AG09309 (cell line): ENCODE measurements at places on chromosomes 6 and 20.

DNA sequence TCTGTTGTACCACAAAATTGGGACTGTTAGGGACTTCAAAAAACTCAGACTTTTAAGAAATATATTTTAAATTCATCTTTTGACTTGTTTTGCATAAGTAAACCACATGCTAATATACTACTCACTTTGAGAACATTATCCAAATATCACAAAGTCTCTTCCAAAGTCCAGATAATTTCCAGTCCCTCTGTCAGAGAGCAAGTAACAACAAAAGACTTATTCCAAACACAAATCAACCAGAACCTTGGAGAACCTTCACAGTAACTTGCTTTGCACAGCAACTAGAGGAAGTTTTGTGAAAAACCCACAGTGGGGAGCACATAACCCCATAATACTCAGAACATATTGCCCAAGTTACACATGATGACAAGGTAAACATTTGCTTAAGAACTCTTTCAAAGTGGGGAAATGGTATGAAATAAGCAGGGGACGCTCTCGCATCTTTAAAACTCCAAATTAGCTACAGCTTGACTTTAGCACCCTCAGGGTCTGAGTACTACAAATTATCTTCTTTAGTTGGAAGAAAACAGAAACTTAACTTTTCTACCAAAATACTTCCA lies 37.8 kb downstream of the CENPW start:
- DNase-seq, result no peak

GRCh38 chr6:36126553-36127458 lies 3.5 kb upstream of the MAPK13 start:
- DNase-seq, result no peak

DNA sequence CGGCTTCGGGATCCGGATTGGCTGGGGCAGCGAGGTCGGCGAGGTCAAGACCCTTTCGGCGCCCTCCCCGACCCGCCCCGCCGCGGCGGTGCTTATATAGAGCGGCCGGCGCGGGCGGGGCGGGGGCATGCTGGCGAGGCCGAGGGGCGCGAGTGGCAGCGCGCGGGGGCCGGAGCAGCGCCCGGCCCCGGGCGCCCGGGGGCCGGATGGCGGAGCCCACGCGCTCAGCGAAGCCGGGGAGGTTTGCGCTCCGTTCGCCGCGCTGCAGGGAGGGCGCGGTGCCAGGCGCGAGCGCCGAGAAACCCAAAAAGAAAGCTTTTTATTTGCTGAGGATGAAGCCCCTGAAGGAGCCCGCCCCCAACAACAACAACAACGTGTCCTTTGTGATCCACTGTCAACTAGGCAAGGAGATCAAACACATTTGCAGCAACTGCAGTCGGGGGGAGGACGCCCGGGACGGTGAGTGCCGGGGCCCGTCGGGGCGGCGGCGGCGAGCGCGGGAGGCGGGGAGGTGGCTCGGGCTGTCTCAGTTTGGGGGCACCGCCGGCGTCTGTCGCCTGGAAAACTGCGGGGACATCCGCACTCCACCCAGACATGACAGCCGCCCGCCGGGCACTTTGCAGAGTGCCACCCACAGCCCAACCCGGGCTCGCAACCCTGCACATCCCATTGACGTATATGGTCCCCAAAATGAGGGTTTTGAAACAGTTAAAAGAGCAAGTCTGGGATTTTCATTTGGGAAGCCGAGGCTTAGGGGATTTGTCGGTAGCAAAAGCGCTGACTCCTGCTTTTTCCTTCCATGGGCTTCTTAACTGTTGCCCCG lies 297.3 kb downstream of the PHACTR1 start:
- no peak for DNase-seq

DNA sequence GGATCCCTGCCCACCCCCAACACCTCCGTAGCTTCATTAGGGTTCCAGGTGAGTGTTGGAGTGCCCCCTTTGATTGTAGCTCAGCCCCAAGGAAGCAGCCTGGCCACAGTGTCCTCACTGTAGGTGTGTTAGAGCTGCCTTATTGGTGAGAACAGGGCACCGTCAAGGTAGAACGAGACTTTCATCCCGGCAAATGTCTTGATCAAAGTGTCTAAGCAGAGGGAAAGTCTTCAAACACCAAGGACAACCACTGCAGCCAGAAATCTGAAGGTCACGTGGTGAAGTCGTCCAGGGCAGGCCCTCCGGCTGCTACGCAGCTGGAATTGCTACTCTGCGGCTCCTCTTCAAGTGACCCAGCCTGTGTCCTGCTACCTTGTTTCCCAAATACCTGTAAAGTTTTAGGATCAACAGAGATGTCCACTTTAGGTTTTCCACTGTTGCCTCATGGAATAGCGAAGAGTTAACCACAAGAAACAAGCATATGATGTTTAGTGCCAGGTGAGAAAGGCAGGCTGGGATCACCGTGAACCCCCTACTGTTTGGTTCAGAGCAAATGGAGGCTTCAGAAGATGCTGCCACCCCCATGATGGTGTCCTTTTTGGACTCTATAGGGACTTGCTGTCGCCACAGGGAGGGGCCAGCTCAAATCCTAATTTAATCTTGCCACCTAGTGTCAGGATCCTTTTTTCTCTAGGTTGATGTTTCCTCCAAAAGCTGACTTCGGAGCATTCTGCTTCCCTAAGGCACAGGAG lies 1.7 kb upstream of the DLL1 start:
- no peak for DNase-seq

DNA sequence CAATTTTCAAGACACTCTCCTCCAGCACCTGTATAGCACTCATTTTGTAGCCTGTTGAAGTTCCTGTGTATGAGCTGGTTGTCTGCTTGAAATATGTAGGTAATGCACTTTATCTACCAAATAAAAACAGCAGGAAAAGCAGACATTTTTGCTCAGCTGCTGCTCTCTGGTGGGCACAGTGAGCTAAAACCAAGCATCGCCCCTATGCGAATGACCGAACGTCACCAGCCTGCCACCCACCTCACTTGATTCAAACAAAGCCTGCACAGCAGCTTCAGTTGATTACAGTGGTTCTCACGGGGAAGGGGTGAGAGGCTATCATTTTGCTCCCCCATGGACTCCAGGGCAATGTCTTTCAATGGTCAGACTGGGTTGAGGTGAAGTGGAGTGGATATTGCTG lies 185.7 kb downstream of the SASH1 start:
- no peak for DNase-seq

- no peak for DNase-seq
These were observed 187.7 kb upstream of the MYLIP start for GRCh38 chr6:15941168-15941567.
